ENCODE measurements at places on chromosomes 12 and 14. TPM values are rescaled to one million over a fixed set of nuclear protein-coding genes. Genes with fewer than 3 reads are reported as not detected.

HCAR2 gene
- not detected for total RNA-seq

TULP3 gene
- 8.1 TPM for total RNA-seq

- no peak for DNase-seq
Measured at GRCh38 chr14:68506021-68506644, 286.7 kb downstream of the ZFP36L1 start.

DNA sequence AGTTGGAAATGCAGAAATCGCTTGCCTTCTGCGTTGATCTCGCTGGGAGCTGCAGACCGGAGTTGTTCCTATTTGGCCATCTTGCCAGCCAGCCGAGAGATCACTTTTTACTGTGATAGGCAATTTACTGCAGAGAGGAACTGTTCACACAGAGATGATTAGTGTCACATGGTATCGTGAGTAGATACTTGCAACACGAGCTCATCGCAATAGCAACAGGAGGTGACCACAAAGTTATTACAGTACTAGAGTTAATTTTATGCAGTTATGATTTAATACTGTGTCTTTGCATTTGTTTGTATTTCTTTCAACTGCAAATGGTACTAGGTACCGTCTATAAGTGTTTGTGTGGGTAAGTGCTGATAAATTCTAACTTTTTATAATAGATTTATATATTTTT, 27.8 kb downstream of the NOPCHAP1 start:
- no peak for DNase-seq

- no peak for DNase-seq
Measured at GRCh38 chr12:9169979-9170634, 38.1 kb downstream of the PZP start.

- peak; percentile 24 for DNase-seq
Measured at GRCh38 chr12:614411-614970, 48.8 kb downstream of the NINJ2 start.

GRCh38 chr12:64269161-64269560, 47.1 kb upstream of the KICS2 start:
- no peak for DNase-seq

DNA sequence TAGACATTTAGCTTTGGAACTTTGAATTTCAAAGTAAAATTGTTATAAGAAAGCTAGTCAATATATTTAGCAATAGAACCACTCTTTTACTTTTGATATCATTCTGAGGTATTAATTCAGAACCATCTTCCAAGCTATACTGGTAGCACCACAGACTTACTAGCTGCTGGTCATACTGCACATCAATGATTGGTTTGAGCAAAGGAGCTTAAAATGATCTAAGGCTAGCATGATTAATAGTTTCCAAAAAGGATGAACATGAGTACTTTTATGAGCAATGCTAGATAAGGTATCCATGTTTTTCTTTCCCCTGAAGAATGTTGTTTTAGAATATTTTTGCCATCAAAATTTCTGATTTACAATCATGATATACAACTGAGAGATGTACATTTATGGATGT, 17.2 kb downstream of the CNIH1 start:
- no peak for DNase-seq

DNA sequence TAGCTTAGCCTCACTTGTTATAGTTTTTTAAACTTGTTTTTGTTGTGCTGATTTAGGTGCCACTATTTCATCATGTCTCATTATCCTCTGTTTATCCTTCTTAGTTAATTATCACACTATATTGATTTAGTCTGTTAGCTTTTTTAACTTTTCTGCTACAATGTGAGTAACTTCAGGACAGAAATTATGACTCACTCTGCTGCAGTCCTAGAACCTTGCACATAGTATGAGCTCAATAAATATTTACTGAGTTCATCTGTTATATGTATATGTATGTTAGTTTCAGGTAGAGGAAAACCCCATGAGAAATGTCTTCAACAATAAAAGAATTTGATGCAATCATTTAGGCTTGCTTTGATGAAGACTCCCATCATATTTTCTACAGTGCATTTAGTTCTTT, 224.3 kb upstream of the NAV3 start:
- no peak for DNase-seq

- no peak for DNase-seq
Measured at GRCh38 chr12:14802247-14802646, 1.0 kb downstream of the WBP11 start.
